ENCODE measurements at places on chromosomes 11 and 22.

- no peak for DNase-seq
Observed at GRCh38 chr11:20070459-20070858, 89.8 kb downstream of the DBX1 start.

DNA sequence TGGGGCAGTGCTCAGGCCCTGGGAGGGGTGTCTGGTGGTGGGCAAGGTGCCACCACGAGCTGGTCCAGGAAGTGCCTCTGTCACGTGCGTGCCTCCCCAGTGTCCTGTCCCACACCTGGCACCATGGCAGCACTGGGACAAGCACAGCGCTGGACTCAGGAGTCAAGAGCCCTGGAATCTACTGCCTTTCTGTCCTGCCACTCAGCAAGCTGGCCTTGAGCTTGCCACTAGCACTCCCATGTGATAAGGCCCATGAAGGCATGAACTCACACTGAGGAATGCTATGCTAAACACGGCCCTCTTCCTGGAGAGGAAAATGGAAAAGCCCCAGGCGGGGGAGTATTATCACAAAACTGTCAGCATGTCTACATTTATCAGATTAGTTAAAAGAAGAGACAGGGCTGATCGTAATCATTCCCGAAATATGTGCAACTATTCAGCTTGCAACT is 50.7 kb upstream of the SLC35C1 start:
- no peak for DNase-seq

- DNase-seq, result no peak
Observed at GRCh38 chr22:33785283-33785968, 134.8 kb downstream of the LARGE1 start.

- peak; percentile 40 for DNase-seq
Observed at GRCh38 chr11:131064373-131064991, 148.2 kb upstream of the SNX19 start.

GRCh38 chr11:117993988-117994745 is 8.0 kb downstream of the IL10RA start:
- DNase-seq, result no peak

DNA sequence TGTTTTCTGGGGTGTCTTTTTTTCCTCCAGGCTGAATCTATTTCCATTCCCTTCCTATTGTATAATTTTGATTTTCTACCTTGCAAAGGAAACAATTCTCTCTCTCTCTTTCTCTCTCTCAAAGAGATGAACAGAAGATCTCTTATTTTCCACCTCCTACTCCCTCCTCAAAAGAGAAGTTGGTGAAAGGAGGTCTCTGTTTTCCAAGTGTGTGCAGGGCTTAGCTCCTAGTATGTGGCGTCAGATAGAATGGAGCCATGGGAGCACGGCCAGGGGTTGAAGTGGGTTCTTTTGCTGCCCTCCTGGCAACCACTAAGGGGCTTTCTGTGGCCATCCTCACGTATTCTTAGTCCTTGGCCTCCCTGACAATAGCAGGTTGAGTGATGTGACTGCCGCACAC is 480 bp downstream of the TRIM34 start:
- no peak for DNase-seq

- no peak for DNase-seq
Observed at GRCh38 chr22:47337161-47337621, 574.7 kb downstream of the TBC1D22A start.

GRCh38 chr11:111476956-111477355 is 35.2 kb downstream of the BTG4 start:
- no peak for DNase-seq

- DNase-seq, result no peak
Observed at GRCh38 chr11:131223198-131223991, 147.0 kb upstream of the NTM start.

GRCh38 chr11:32586576-32587190 is 3.1 kb downstream of the EIF3M start:
- DNase-seq, result peak; percentile 4

GRCh38 chr11:28616160-28616965 is 508.2 kb downstream of the METTL15 start:
- DNase-seq, result no peak

DNA sequence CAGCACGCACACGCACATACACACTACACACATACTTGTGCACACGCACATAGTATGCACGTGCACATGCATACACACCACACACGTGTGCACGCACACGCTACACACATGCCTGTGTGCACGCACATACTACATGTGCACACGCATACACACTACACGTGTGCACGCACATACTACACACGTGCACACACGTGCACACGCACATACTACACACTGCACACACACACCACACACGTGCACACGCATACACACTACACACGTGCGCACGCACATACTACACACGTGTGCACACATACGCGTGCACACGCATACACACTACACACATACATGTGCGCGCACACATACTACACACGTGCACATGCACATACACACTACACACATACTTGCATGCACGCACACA is 19.7 kb upstream of the ARHGAP8 start:
- DNase-seq, result no peak

DNA sequence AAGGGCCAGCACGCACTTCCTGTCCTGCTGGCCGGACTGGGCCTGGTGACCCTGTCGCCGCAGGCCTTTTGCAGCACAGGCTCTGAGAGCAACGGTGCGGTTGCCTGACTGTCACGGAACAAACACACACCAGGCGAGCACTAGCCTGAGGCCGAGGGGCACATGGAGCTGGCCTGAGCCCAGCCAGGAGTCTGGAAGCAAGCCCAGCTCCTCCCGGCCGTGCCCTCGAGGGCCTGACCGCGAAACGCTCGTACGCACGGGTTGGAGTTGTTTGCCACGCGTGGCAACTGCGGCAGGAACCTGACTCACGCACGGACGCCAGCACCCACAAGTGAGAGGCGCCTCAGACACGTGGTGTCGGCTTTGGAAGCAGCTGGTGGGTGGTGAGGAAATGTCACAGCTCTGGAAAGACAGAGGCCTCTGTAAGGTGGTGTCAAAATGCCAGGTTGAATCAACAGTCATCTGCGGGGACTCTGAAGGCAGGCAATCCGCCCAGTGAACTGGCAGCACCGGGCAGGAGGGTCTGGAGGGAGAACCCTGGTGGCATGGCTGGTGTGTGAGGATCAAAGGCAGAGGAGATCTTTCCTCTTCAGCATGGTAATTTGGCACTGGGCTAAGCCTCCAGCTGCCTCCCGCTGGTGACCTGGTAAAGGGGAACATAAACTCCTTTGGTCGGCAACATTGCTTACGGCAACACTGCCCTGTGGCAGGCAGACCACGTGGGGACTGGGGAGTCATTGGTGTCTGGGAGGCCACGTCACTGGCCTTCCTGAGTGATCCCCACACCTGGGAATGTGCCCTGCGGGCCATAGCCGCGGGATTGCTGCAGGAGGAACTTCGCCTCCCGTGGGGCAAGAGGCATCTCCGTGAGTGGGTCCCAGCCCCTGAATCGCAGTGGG is 15.3 kb upstream of the IL17REL start:
- no peak for DNase-seq

GRCh38 chr22:45248832-45249561 is 8.3 kb upstream of the KIAA0930 start:
- peak; percentile 54 for DNase-seq

DNA sequence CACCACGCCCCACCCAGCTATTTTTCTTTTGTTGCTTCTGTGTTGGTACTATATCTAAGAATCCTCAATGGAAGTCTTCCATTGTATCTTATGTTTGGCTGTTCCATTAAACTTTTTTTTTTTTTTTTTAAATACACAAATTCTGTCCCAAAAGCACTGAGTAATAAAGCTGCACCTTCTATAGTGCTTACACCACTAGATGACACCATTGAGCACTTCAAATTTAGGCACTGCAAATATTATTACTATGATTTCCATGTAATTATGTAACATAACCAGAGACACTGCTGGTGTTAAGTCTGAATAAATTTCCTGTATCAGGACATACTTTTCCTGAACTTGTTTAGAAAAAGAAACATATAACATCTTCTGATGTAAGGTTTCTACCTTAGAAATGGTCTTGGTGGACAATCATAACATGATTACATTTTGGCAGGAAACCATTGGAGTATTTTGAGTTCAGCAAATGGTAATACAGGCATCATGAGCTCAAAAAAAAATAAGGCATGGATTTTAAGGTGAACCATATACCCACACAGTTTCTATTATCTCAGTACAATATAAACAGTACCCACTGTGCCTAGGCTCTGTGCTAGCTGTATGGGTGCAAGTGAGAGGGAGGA is 110.5 kb downstream of the ATG16L2 start:
- DNase-seq, result no peak

Measured in GM19239 (cell line).